DMS 273 treated with DMSO at 0.1 percent for 48 hours (cell line): ENCODE measurements at places on chromosomes 7 and 10.

- no peak for DNase-seq
Observed at GRCh38 chr10:79322616-79323543, 24.4 kb upstream of the PPIF start.

- DNase-seq, result no peak
Observed at GRCh38 chr10:123402656-123403055, 248.5 kb downstream of the BUB3 start.

- no peak for DNase-seq
Observed at GRCh38 chr7:100864263-100864845, 2.8 kb upstream of the TRIP6 start.

- no peak for DNase-seq
Observed at GRCh38 chr10:35244549-35244948, 91.8 kb upstream of the CCNY start.
